MG63 (cell line): ENCODE measurements at places on chromosomes 12 and 14. TPM values are rescaled to one million over a fixed set of nuclear protein-coding genes. Genes with fewer than 3 reads are reported as not detected.

- no peak for DNase-seq
Measured at GRCh38 chr12:106220536-106220935, 27.3 kb downstream of the CKAP4 start.

- no peak for DNase-seq
Measured at GRCh38 chr12:54608769-54609168, 20.3 kb upstream of the PPP1R1A start.

DNA sequence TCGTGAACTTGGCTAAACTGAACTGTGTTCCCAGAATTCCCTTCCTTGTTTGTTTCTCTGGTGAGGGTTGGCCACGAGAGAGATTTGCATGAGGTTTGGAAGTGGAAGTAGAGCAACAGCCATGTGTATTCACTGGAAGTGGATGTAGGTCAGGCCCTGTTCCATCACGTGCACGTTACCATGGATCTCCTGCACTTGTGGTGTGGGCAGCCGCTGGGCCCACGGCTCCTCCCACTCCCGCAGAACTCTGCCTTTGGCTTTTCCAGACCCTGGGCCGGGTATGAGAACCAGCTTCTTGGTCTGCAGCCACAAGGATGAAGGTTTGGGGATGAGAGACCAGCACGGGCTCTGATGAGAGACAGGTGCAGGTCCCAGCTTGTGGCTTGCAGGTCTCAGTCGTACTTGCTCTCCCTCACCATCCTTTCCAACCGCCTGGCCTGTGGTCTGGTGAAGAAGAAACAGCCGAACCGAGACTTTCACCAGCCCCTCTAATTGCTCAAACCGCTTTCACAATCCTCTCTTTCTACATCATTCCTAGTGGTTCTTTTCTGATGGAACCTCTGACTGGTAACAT lies 94.9 kb downstream of the DUSP16 start:
- DNase-seq: no peak

DNA sequence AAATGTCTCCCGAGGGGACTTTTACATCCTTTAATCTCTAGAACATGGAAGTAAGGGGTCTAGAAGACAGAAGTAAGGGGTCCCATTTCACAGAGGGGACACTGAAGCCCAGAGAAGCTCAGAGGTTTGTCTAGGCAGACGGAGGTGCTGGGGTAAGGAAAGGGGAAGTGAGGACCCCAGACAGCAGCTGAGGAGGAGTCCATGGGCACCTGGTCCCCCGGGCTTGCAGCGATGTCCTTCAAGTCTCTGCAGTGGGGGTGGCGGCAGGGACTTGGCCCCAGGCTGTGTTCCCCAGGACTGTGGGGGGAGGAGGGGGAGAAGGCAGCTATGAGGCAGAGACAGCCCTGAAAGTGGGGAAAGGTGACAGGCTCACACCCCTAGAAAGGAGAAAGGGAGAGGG lies 30.7 kb downstream of the DTX1 start:
- no peak for DNase-seq

DNA sequence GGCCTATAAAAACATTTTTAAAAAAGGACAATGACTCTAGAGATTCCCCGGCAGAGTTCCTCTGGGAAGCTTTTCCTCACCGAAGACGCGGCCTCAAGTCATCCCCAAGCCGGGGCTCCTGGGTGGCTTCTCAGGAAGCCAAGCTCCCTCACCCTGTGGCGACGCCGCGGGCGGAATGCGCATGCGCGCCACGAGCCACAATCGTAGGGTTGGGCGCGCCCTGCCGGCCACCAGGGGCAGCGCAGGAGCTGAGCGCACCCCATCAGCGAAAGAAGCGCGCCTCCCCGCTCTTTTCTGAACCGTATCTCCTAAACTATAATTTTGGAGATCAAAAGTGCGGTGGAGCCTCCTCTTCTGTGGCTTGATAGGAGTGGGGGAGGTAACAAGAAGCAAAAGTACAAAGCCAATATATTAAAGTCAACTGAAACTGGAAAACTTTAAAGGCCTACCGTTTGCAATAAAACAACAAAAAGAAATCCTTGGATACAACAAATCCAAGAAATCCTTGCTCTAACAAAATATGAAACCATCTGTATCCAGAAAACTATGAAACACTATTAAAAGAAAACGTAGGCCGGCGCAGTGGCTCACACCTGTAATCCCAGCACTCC lies 17.4 kb upstream of the CHFR start:
- DNase-seq: peak; percentile 50

DNA sequence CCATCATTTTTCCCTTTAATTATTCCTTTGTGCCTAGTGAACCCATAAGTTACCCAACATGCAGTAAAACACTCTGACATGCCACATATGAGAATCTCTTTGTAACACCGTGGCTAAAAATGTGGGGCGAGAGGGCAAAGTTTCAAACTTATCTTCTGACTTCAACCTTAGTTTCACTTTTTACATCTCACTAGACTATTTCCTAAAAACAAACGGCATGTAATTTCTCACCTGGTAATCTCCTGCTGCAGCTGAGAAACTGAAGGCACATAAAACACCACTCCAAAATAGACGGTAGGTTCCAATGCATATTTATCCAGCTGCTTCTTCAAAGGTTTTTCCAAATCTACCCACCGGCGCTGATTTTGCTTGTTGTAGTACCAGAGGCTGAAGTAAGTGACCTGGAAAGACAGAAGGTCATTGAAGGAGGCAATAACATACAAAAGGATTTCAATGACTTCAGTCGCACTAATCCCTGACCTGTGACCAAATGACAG lies 37.9 kb downstream of the PTPN21 start:
- no peak for DNase-seq

DNA sequence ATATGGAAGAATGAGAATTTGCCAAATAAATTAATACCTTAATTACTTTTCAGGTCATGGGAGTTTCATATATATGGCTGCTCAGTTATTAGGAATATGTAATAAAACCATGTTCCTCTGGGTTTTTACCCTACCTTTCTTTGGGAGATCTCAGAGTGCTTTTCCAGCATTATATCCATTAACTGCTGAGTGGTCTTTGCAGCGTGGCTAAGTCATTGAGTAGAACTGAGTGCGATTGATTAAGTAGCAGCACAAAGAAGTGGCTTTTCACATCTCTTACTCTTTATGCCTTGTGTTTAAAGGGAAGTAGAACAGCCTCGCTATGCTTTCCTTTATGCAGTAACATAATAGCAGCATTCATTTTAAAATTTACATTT lies 340.1 kb downstream of the SNAPC1 start:
- DNase-seq: no peak

DNA sequence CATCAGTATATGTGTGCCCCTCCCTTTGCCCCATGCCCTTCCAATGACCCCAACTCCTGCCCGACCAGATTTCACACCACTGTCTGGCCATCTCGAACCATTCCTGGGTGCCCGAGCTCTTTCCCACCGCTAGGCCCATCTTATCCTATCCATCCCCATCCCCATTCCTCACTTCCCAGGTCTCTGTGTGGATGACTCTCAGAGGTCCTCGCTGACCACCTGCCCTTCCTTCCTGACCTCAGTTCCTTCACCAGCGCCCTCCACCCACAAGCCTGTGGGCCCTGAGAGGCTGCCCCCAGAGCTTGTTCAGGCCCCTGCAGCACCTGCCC lies 49.1 kb downstream of the CYP46A1 start:
- no peak for DNase-seq

DNA sequence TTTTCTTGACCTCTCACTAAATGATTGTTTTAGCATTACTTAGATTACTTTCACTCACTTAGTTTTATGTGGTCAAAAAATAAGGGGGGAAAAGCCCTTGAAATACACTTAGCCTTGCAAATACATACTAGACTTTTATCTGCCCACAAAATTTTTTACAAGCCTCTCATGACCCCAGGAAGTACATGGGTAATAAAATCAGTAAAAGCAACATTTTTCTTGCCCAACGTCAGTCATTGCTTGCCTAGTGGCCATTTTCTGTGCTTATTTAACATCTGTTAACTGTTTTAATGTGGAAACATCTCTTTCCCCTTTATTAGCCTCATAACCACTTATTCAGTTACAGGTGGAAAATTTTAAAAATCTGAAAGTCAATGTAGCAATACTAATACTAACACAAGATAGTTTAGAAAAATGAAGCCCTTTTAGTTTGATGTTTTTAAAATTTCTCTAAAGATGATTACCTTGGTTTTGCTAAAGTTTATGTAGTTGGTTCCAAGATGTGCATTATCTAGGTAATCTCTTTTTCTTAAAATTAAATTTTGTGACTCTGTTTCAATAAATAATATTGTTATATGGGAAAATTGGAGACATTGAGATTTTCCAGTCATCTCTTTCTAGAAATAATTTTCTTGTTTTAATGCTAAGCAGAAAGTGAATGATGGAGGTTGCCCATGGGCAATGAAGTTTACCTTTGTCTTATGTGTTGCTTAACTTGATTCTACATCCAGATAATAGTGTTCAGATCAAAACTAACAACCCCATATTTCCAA lies 175.5 kb downstream of the TMTC2 start:
- no peak for DNase-seq

- no peak for DNase-seq
Measured at GRCh38 chr12:62328296-62328921, 68.2 kb downstream of the USP15 start.

Gene PRICKLE1
- 4.7 and 8.6 TPM in 2 replicates for total RNA-seq

Gene LHX5
- total RNA-seq: not detected in 2 replicates
